ENCODE measurements at places on chromosomes 5 and 9.

- DNase-seq: no peak
Observed at GRCh38 chr5:76351577-76351976, 51.5 kb upstream of the IQGAP2 start.

GRCh38 chr9:131446276-131446675 is 52.4 kb downstream of the PRRC2B start:
- DNase-seq: no peak

DNA sequence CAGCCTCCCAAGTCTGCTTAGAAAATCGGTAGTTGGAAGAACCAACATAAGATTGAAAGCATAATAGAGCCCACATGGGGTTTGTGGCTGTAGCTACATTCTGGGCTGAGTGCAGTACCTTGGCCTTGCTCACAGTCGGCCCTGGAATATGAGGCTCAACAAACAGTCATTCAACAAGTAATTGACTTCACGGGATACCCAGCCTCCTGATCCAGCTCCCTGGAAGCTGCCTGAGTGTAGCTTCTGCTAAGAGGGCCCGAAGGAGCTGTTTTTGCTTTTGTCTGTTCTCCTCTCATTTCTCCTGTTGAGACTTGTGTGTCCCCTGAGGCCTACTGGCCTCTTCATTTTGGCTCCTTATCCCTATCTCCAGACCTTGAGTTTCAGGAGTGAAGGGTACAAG is 170.7 kb downstream of the HSPA4 start:
- DNase-seq: no peak

DNA sequence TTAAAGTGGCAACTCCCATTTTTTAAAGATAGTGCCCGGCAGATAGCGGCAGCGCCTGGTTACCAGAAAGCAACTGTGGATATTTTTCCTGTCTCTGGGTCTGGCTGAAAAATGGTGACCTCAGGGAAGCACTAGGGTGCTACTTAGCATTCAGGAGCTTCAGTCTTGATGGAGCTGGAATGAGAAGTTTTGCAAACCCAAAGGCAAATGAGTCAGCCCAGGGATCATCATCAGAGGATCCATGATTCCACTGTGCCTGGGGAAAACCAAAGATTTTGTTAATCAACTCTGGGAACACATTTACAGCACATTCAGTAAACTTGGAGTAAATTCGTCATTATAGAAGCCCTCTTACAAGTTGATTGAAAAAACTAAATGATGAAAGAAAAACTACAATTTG is 26.7 kb downstream of the F2R start:
- no peak for DNase-seq

- DNase-seq: no peak
Observed at GRCh38 chr9:18786911-18787650, 245.9 kb downstream of the SAXO1 start.

GRCh38 chr9:32294106-32294505 is 90.3 kb upstream of the ACO1 start:
- DNase-seq: no peak

DNA sequence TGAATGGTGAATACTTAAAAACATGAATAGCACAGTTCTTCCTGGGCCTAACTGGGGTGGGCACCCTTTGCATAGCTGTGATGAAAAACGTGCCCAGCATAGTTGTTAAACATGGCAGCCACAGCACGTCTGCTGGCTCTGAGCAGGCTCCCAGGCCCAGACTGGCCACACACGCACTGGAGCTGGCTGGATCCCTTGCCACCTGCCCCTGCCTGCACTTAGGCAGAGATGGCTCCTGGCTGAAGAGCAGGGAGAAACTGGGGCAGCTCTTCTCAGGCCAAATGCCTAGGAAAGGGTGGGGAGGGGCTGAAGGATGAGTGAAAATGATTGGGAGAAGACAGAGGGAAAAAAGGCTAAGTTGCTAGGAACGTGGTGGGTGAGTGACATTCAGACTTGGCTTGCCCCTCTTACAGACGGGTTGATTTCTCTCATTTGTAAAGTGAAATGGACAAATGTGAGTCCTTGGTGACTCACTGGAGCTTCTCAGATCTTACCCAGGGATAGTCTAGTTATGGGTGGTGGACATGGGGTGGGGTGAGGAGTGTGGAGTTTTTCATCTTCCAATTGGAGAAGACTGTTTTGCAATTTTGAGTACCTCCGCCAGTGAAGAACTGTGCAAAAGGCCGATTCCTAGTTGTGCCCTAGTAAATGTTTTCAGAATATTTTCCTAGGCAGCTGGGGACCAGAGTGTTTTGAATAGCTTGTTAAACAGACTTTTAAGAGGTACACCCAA is 42.4 kb downstream of the TRIO start:
- DNase-seq: no peak

- DNase-seq: no peak
Observed at GRCh38 chr5:162037431-162037830, 30.1 kb upstream of the GABRG2 start.

DNA sequence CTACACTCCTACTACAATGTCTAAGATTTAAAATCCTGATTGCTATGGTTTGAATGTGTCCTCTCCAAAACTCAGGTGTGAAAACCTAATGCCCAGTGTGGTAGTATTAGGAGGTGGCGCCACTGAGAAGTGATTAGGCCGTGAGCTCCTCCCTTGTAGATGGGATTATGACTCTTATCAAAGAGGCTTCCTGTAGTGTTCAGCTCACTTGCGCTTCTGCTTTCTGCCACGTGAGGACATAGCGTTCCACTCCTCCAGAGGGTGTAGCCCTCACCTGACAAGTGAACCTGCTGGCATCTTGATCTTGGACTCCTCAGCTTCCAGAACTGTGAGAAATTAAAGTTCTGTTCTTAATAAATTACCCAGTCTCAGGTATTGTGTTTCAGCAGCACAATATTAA is 33.0 kb upstream of the WHRN start:
- no peak for DNase-seq

DNA sequence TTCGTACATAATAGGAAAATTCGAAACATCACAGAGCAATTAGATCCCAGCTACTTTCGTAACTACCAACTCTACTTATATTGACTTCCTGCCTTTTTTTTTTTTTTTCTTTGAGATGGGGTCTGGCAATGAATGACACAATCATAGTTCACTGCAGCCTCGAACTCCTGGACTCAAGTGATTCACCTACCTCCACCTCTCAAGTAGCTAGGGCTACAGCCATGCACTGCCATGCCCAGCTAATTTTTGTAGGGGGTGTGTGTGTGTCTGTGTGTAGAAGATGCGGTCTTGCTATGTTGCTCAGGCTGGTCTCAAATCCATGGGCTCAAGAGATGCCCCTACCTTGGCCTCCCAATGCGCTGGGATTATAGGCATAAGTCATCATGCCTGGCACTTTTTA is 5.8 kb upstream of the PAIP2 start:
- no peak for DNase-seq

DNA sequence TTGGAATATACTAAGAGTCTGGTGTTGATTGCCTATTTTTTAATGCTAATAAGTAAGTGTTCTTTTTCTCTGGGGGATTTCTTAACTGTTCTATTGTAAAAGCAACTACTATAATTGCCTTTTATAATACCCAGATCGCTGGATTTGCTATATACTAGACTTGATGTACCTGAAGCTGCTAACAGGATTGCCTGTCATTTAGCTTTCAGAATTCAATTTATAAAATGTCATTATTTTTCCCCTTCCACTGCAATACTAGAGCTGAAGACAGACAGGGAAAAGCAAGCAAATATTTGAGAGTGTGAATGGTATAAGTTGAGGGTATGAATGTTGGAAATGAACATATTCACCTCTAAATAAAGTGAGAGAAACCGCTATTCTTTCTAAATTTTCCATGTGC is 115.5 kb downstream of the SH3GL2 start:
- DNase-seq: no peak

DNA sequence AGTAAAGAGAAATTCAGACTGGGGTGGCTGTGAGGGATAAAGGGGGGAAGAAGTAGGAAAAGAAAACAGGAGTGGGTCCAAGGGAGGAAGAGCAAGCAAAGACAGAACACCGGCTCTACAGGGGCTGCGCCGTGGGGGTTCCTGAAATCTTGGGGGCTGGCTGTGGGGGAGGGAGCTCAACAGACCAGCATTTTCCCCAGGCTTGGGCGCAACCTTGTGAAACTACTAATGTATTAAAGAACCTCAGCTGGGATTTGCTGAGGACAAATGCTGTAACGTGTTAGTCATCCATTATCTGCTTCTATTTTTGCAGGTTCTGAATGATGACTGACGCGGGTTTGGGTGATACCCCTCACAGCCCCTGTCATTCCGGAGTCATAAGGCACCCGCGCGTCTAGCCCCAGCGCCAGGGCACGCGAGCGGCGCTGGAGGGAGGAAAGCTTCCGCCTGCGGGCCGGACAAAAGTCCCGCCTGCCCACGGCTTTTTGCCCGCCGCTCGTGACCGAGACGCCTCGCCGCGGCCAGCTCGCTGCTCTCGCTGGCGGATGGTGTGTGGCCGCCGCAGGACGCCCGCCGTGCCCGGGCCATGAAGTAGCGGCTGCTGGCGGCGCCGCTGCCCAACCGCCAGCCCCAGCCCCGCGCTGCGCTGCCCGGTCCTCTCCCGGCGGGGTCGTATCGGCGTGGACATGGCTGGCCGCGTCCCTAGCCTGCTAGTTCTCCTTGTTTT is 110.6 kb downstream of the PAM start:
- DNase-seq: peak; percentile 25

DNA sequence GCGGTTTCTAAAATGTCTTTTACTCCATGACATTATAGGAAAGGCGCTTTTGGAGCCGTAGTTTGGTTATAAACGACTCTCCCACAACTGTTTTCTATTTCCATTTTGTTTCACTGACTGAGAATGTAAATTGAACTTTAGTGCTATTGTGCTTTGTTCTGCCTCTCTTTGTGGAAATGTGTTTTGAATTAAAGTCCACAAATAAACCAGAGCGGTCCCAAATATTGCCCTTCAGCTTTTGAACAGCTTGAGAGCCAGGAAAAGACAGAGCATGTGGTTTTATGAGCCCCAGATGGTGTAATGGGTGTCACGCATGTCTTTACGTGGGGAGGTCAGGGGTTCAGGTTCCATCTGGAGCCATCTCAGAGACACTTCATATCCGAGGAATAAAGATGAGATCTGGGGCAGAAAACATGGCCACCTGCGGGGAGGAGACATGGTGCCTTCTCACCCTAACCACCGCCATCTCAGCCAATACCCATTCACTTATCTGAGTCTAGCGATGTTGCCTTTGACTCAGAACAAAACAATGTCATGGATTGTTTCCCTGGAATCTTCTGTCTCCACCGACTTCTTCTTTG is 42.5 kb upstream of the ROR2 start:
- DNase-seq: no peak

DNA sequence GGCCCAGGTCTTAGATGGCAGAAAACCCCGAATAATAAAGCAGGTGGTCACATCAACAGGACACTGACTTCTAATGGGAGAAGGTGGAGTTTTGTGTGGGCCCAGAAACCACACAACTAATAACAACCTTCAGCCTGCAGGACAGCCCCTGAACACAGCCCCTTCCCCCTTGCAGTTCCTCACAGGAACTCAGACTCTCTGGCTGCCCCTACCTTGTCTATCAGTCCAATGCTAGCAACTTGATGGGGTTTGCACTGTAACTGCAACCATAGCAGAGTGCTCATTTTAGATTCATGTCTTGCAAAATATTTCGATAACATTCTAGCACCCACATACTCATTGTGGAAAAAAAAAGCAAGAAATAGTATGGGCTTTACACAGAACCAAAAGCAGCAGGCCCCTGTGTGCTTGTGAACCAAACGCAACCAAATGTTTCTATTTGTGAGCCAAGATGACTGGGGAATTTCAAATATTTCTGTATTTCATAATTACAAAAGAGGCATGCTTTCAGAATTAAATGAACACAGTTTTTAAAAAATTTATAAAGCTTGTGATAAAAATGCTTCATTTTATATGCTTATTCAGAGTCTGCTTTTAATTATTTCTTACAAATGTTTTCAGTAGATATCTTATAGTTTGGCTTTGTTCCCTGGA is 62.7 kb upstream of the PDE4D start:
- no peak for DNase-seq

- no peak for DNase-seq
Observed at GRCh38 chr5:74026310-74026709, 400.3 kb downstream of the ARHGEF28 start.

GRCh38 chr9:98084396-98084795 is 27.9 kb downstream of the NANS start:
- no peak for DNase-seq

DNA sequence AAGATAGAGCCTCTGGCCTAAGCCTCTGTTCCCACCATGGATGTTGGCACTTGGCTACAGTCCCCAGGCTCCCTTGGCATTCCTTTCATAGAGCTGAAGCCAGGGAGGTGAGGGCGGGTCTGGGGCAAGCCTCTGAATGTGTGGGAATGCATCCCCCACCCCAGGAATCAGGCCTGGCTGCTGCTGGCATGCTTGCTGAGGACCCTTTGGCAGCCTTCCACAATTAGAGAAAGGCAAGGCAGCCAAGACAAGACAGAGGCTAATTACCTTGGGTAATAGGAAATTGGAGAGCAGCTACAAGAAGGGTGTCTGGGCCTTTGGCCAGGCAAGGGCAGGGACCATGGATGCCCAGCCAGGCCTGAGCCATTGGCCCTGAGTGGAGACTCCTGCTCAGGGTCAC is 204.4 kb upstream of the TRIM32 start:
- DNase-seq: peak; percentile 42

DNA sequence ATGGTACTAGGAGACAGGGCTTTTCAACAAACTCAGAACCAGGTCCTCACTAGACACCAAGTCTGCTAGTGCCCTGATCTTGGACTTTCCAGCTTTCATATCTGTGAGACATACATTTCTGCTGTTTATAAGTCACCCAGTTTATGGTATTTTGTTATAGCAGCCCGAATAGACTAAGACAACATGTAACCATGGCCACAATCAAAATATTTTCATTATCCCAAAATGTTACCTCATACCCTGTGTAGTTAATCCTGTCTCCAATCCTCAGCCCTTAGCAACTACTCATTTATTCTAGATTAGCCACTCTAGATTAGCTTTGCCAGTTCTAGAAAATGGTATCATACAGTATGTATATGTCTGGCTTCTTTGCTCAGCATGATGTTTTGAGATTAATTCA is 6.3 kb upstream of the ATG10 start:
- no peak for DNase-seq

GRCh38 chr5:139457653-139458306 is 4.8 kb downstream of the ECSCR start:
- DNase-seq: no peak

- no peak for DNase-seq
Observed at GRCh38 chr9:87040410-87041009, 93.2 kb upstream of the GAS1 start.

DNA sequence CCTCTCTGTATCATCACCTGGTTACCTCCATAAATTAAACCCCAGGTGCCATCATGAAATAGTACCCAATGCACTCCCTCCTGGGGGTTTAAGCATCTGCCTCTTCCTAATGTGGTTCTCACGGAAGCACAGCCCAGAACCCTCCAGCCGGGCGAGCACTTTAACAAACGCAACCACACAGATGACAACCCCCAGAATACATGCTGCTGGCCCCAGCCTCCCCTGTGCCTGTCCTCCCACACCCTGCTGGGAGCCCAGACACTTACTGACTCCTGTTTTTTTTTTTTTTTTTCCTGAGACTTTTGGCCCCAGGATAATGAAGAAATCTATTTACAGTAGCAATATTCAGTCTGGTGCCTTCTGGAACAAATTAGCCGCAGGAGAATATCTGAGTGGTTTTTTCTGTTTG is 50.0 kb upstream of the COL5A1 start:
- no peak for DNase-seq

Data from substantia nigra (tissue), 51 donors.